ENCODE measurements at places on chromosomes 13 and 19.
A peak's percentile ranks its signal among the peaks of the same experiment; 100 is the strongest.

GRCh38 chr13:96988441-96988840 is 5.8 kb downstream of the OXGR1 start:
- no peak for DNase-seq

GRCh38 chr19:19059018-19059836 is 4.6 kb upstream of the SLC25A42 start:
- no peak for DNase-seq

DNA sequence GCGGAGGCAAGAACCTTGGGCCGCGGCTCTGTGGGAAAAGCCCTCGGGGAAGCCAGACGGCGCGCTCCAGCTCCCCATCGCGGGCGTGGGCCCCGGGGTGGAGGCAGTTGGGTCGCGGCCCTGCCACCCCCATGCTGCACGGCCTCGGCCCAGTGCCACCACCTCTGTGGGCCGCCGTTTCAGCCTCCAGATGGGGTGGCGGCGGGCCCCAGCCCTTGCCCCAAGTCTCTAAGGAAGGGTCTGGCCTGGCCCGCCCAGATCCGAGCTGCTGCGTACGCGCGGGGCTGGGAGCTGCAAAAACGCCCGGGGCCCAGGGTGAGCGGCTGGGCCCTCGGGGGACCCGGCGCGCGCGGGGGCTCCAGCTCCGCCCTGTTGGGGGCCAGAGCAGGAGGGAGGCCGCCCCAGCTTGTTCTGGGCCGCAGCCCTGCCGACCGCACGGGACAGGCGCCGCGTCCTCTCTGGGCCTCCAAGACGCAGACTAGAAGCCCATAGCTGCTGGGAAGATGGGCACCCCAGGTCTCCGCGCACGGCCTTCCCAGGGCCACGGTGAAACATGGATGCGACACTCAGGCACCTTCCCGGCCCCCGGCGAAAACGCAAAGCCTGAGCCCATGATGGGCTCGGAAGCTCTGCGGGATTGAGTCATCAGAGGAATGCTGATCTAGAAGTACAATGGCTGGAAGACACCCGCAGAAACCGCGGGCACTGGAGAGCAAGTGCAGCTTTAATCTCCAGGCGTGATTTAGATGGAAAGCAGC is 110.1 kb downstream of the KCTD15 start:
- no peak for DNase-seq

DNA sequence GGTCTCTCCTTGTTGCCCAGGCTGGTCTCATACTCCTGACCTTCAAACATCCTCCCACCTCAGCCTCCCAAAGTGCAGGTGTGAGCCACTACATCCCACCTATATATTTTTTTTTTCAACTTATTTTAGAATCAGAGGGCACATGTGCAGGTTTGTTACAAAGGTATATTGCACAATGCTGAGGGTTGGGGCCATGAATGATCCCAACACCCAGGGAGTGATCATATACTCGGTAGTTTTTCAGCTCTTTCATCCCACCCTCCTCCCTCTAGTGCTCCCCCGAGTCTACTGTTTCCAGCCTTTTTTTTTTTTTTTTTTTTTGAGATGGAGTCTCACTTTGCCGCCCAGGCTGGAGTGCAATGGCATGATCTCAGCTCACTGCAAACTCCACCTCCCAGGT is 38.4 kb upstream of the ADGRE1 start:
- DNase-seq: no peak

DNA sequence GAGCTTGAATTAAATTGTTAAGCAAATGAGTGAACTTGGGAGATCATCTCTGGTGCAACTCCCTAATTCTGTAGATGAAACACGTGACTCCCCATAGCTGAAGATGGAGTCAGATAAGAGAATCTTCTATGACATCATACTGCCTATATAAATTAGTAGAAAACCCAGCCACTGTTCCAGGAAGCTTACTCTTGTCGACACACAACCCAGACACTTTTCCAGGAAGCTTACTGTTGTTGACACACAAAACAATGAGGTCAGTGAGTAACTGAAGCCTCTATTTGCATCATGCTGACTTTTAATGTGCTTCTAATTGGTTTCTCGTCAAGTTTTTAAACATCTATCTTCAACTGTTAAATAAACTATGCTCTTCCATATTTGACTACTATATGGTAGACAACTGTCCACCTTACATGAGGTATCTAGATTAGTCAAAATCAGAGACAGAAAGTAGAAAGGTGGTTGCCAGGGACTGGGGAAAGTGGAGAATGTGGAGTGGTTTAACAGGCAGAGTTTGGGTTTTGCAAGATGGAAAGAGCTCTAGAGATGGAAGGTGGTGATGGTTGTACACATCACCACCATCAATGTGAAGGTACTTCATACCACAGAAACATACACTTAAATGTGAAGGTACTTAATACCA is 168.2 kb downstream of the FGF14 start:
- DNase-seq: no peak

GRCh38 chr19:44890366-44891015 is 563 bp upstream of the TOMM40 start:
- DNase-seq: no peak

GRCh38 chr19:50537306-50537685 is 23.6 kb upstream of the ASPDH start:
- no peak for DNase-seq

DNA sequence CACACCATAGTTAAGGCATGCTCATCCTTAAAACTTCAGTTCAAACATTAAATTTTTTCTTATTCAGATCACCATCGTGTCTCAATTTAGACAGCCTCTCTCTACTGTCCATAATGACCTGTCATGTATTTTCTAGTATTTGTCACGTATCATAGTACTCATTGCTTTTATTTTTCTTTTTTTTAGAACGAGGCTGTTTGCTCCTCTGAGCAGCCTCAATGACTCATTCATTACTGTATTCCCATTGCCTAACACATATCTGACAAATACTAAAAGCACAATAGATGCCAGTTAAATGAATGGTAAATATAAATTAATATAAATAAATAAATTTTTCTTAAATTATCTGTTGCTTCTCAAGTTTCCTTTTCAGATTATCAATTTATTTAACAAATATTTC is 245.5 kb downstream of the TUBA3C start:
- no peak for DNase-seq

DNA sequence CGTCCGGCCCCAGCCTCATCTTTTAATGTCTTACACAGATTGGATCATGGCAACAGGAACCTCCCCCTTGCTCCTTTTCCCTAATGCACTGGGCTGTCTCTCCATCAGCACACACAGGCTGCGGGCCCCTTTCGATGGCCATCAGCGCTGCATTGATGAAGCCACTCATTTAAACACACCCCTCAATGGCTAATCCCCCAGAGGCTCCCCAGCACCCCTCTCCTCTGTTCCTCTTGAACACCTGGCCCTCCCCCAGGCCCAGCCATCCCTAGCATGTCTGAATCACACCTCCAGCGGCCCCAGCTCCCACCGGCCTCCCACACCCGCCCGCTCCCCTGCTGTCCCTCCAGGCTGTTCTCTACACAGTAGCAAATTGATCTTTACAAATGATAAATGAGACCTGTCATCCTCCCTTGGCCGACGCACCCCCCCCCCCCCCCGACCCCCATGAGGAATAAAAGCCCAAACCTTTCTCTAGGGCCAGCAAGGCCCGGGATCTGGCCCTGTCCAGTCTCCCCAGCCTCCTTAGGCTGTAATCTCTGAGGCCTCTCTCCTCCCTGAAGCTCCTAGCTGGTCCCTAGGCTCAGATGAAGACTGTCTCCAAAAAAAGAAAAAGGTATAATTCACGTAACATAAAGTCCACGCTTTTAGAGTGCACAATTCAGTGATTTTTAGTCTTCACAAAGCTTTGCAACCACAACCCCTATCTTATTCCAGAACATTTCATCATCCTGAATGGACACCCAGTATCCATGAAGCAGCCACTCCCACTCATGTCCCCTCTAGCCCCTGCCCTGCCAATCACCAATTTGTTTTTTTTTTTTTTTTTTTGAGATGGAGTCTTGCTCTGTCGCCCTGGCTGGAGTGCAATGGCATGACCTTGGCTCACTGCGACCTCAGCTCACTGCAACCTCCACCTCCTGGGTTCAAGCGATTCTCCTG is 7.4 kb downstream of the RPL28 start:
- no peak for DNase-seq

DNA sequence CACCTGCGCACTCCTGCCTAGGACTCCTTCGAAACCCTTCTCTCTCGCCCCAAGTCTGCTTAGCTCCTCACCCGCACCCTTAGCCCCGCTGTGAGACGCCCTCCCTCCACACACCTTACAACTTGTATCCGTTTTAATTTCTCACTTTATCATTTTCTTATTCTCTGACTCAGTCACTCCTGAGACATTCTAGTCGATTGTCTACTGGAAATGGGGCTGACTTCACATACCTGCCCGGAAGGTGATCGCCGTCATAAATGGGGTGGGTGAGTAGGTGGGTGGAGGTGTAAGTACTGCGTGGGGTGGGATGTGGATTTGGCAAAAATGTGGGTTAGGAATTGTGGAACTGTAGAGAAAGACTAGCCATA is 714 bp downstream of the NDFIP2 start:
- DNase-seq: peak; percentile 70

DNA sequence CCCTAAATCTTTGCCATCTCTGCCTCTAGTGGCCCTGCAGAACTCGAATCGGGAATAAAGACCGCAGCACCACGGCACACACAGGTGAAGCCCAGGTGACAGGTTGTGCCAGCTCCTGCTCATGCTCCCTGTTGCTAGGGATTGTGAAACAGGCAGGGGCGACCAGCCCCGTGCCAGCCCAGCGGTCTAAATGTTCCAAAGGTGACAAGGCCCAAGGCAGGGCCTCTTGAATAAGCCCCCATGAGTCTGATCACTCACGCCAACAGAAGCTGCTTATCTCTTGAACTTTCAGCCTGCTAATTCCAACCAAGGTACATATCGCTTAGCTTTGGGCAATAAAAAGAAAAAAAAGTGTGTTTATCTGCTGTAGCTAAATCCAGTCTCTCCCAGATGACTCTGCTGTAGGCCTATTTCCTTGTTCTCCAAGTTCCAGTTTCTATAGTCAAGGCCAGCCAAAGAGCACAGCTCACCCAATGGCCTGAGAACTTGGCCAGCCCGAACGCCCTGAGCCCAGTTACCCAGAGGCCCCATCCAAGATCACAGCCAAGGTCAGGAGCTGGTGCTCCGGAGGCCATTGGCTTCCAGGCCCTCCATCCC is 191.1 kb upstream of the GPR12 start:
- no peak for DNase-seq

DNA sequence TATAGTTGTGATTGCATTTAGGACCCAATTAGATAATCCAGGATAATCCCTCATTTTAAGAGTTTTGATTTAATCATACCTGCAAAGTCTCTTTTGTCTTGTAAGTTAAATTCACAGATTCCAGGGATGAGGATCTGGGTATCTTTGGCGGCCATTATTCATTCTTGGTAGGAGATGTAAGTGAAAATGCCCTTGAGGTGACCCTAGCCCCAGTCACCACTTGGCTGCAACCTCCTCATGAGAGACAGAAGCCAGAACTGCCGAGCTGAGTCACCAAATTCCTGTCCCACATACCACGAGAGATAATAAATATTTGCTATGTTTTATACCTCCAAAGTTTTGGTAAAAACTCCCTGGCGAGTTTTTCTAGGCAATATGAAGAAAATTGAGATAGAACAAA is 389.4 kb downstream of the RFC3 start:
- no peak for DNase-seq

GRCh38 chr13:22286338-22286737 is 615.5 kb downstream of the FGF9 start:
- DNase-seq: no peak

GRCh38 chr13:93001866-93002461 is 224.6 kb upstream of the GPC6 start:
- no peak for DNase-seq

DNA sequence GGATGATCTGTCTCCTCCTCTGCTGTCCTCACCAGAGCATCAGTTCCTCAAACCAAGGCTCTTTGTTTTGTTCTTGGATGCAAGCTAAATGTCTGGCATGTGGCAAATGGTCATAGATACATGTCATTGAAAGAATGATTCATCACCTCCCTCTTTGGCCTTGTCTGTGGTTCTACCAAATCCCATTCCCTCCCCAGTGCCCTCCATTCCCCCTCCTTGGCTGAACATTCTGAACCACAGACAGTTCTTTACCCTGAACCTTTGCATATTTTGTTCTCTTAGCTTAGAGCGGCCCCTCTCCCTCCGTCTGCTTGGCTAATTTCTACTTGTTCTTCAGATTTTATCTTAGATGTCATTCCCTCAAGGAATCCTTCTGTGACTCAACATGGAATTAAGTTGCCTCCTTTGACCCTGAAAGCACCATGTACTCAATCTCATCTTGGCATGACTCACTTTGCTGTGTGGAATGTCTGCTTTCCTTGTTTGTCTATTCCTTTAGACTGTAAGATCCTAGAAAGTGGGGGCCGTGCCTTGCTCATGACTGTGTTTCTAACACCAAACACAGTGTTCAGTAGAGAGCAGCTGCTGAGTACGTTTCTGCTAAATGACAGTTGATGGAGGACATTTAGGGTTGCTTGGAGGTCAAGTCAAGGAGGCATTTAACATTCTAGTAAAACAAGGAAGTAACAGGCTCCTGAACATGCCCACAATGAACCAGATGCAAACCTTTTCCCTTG is 8.1 kb downstream of the ALOX5AP start:
- DNase-seq: no peak

DNA sequence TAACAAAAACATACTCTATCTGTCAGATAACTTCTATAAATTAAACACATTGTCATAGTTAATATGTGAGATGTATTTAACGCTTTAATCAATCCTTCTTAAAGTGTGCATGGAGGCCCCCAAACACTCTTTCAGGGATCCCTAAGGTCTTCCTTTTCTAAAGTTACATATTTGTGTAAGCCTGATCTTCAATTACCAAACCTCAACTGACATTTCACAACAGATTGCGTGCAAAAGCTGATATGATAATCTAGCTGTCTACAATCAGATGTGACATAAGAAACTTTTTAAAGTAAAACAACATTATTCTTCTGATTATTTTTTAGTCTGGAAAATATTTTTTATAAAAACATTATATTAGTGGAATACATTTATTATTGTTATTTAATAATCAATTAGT is 1850.4 kb downstream of the OLFM4 start:
- DNase-seq: no peak

GRCh38 chr13:51453959-51454703 is 1.3 kb upstream of the INTS6 start:
- no peak for DNase-seq

DNA sequence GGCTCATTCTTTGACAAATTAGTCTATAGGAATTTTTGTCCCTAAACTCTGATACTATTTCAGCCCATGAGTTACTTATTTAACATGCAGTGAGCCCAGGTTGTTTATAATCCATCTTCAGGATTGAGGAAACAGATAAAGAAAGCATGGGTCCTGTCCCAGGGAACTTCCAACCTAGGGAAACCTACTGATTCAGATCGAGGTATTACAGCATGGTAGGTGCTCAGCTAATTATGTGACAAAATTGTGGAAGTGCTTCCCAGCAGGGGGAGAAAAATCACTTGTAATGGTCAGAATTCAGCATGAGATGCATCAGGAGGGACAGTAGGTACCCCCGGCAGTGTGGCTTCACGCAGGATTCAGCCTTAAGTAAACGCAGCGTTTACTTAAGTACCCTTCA is 171.3 kb downstream of the NUFIP1 start:
- no peak for DNase-seq

DNA sequence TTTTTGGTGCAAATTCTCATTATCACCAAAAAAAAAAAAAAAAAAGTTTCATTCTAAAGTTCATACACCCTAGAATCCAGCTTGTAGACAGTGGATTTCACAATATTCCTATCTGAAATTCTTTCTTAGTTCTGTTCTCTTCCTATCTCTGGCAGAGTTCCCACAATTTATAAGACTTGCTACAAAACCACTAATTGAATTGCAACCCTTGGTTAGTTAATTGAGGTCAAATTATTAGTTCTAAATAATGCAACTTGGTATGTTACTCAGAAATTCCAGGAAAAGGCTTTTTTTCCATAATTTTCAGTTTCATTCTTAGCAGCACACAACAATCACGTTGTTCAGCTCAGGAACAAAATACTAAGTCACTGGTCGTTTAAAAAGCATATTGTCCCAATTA is 58.5 kb downstream of the SPATA13 start:
- DNase-seq: no peak
